ENCODE measurements at places on chromosomes 1 and 21.

GRCh38 chr1:12541274-12542137, 76.5 kb downstream of the DHRS3 start:
- no peak for DNase-seq

GRCh38 chr1:98688110-98688739, 26.7 kb downstream of the SNX7 start:
- DNase-seq: no peak

DNA sequence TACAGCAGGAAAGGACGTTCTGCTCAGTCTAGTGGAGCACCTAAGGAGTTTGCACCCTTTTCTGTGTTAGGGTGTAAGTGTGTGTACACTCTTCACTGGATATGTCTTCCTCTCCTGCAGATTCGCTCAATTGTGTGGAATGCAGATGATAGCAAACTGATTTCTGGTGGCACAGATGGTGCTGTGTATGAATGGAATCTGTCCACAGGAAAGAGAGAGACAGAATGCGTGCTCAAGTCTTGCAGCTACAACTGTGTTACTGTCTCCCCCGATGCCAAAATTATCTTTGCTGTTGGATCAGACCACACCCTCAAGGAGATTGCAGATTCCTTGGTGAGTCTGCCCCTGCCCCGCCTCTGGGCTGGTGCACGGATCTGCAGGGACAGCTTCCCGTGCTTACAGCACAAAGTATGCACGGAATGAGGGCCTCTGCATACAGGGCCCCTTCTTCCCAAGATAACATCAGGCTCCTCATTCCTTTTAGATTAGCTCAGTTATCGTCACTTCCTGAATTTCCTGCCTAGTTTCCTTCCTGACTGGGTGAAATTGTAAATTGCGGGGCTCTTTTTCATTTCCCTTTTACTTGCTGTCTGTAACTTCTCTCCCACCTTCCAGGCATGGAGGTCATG, 34.6 kb downstream of the CFAP57 start:
- no peak for DNase-seq

GRCh38 chr1:224762701-224763100, 146.6 kb downstream of the CNIH3 start:
- no peak for DNase-seq

GRCh38 chr1:68358439-68358838, 91.3 kb downstream of the RPE65 start:
- DNase-seq: no peak
